ENCODE measurements at places on chromosomes 1 and 21. TPM values are rescaled to one million over a fixed set of nuclear protein-coding genes. Genes with fewer than 3 reads are reported as not detected.

TNFSF4 gene
- total RNA-seq, result 1.2 TPM

GNG12 gene
- total RNA-seq, result 33.0 TPM

DNA sequence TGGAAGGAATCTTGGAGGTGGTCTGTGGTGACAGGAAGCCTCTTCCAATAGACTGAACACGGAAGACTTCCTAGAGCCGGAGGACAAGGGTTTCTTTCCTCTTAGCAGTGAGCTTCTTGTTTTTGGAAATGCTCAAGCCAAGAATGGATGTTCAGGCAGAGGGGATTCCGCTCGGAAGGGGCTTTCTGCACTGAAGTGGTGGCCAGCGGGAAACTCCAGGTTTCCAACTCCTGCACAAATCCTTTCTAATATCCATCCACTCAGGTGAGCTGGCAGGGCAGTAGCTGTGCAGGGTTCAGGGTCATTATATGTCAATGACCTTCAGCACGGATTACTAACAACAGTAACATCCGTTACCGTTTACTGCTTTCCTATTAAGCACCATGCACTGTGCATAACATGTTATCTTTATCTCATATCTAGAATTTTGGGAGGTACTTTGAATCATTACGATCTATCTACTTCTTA lies 573 bp upstream of the CPT2 start:
- no peak overlapping the region for H3K27ac ChIP-seq
- H3K4me1 ChIP-seq, result peaks cover 11% of the 10 kb centered on the region
- peaks cover 4% of the 10 kb centered on the region for H3K27me3 ChIP-seq

DNA sequence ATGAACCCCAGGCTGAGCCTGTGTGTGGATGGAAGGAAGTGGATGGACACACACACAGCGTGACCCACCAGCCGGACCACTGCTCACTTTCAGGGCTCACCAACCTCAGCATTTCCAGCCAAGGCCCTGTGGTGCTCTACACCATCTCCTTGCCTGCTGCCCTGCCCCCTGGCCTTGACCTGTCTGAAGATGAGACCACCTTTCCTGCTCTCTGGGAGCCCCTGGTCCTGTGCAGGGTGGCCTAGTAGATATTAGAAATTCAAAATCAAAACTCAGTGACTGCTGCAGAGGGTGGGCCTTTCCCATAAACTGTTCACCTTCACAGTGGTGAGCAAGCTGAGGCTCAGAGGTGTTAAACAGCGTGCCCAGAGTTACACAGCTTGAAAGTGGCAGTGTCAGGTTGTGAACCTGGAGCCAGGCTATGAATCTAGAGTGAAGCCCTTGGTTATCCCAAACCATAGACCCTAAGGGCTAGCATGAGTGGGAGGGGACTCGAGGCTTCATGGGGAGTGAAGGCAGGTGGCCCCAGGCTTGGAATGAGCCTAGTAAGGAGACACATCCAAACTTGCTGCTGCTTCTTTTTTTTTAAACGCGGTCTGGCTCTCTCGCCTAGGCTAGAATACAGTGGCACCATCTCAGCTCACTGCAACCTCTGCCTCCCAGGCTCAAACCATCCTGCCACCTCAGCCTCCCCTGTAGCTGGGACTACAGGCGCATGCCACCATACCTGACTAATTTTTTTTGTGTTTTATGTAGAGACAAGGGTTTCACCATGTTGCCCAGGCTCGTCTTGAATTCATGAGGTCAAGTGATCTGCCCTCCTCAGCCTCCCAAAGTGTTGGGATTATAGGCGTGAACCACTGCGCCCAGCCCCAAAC lies 41.5 kb downstream of the MAN1C1 start:
- H3K27ac ChIP-seq, result no peak overlapping the region
- H3K4me3 ChIP-seq, result no peak overlapping the region
- H3K27me3 ChIP-seq, result no peaks in the 10 kb centered on the region
- peaks cover 10% of the 10 kb centered on the region for H3K4me1 ChIP-seq

DNA sequence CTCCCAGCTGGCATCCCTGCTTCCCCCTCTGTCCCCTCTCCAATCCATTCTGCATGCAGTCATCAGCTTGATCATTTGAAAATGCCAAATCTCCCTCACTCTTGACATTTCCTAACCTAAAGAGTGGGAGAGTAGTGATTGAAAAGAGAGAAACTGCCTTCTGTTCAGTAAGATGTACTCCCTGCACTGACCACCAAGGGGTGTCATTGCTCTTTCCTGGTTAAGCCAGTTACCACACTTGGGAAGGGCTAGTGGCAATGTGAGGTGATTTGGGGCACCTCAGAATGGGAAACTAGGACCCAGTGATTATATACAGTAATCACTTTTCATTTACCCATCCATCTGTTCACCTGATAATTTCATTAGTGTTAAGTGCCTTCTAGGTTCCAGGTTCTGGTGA lies 6.9 kb upstream of the TMEM269 start:
- no peaks in the 10 kb centered on the region for H3K27me3 ChIP-seq
- DNase-seq, result peak; percentile 77
- H3K4me1 ChIP-seq, result peaks cover 3% of the 10 kb centered on the region
- no peak overlapping the region for H3K4me3 ChIP-seq

GRCh38 chr1:30909365-30910068 lies 959 bp upstream of the SDC3 start:
- no peaks in the 10 kb centered on the region for H3K36me3 ChIP-seq
- no peak overlapping the region for H3K27ac ChIP-seq
- peaks cover 18% of the 10 kb centered on the region for H3K27me3 ChIP-seq
- H3K4me3 ChIP-seq, result peak overlapping the region; percentile 59
- DNase-seq, result peak; percentile 75

GRCh38 chr1:214989341-214989740 lies 93.2 kb upstream of the KCNK2 start:
- no peaks in the 10 kb centered on the region for H3K36me3 ChIP-seq
- H3K27ac ChIP-seq, result no peak overlapping the region
- no peak for DNase-seq
- H3K27me3 ChIP-seq, result no peaks in the 10 kb centered on the region
- no peaks in the 10 kb centered on the region for H3K4me1 ChIP-seq
- no peak overlapping the region for H3K4me3 ChIP-seq

All from GM23338 (cell line).